Activated CD8-positive, alpha-beta memory T cell treated with anti-CD3 and anti-CD28 coated beads, Interleukin-2, amount 10 ng/mL, durations not matched to agents 7 days and 5 days (primary cell): ENCODE measurements at places on chromosomes 4 and X. TPM values are rescaled to one million over a fixed set of nuclear protein-coding genes. Genes with fewer than 3 reads are reported as not detected.

GRCh38 chr4:85929961-85930665 is 429.7 kb downstream of the MAPK10 start:
- DNase-seq, result no peak

DNA sequence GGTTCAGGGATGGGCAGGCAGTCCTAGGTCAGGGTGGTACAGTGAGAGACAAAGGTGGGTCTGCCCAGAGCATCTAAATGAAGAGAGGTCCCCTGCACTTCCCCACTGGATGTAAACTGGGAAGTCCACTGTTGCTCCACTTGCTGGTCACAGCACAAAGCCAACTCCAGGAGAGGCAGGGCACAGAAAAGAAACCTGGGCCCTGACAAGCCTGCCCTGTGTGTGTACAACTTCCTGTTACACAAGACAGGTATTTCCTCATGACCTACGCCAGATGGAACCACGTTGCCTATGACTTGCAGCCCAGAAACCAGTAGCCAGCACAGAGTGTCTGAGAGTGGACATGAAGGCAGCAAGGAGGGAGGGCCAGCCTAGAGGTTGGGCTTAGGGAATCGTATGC is 161.8 kb downstream of the SH3KBP1 start:
- DNase-seq, result peak; percentile 46

DNA sequence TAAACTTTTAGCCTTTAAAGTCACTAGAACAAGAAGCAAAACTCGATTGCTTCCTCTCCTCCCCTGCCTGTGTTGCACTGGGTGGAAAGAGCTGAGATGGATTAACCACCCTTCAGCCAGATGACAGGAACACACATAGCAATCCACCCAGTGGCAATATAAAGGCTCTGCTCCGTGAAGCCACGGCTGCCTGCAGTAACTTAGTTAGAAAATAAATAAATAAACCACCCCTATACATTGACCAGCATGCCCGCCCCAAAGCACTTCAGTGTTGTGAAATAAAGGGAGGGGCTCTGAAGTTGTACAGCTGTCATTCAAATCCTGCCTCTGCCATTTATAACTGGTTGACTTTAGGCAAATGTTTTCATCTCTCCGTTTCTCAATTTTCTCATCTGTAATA is 217.1 kb upstream of the LDB2 start:
- DNase-seq, result no peak

The AFF2 gene
- total RNA-seq, result 0.42 TPM

The PAGE2 gene
- not detected for total RNA-seq

The ARMCX4 gene
- 1.8 TPM for total RNA-seq

The GAGE12F gene
- not detected for total RNA-seq

The CTAG2 gene
- 30.3 TPM for total RNA-seq

The ADGRA3 gene
- total RNA-seq, result 1.3 TPM
